ENCODE measurements at places on chromosomes 3 and 15. TPM values are rescaled to one million over a fixed set of nuclear protein-coding genes. Genes with fewer than 3 reads are reported as not detected.

The MKRN3 gene
- total RNA-seq = 1.6 TPM

GRCh38 chr15:100588638-100589242 lies 13.2 kb downstream of the LINS1 start:
- peaks cover 58% of the 10 kb centered on the region for H3K4me1 ChIP-seq
- H3K27ac ChIP-seq = no peak overlapping the region
- H3K36me3 ChIP-seq = peaks cover 81% of the 10 kb centered on the region

DNA sequence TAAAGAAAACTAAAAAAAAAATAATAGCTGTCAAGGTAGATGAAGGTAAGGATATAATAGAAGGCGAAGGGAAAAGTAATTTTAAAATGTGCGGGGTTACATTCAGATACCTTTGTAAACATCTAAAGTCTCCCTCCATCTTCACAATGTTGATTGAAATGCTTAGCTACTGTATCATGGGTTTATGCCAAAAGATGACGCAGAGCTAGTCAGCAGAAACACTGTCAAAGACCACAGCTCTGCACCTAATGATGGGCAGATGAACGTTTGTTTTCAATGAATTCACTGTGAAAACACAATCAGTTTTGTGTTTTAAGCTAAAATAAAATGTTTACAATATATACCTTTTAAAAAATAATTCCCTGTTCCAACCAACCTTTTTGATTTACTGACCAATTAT lies 61.2 kb downstream of the RFTN1 start:
- DNase-seq = no peak
- H3K4me1 ChIP-seq = peaks cover 57% of the 10 kb centered on the region
- H3K4me3 ChIP-seq = no peak overlapping the region
- H3K27me3 ChIP-seq = no peaks in the 10 kb centered on the region

DNA sequence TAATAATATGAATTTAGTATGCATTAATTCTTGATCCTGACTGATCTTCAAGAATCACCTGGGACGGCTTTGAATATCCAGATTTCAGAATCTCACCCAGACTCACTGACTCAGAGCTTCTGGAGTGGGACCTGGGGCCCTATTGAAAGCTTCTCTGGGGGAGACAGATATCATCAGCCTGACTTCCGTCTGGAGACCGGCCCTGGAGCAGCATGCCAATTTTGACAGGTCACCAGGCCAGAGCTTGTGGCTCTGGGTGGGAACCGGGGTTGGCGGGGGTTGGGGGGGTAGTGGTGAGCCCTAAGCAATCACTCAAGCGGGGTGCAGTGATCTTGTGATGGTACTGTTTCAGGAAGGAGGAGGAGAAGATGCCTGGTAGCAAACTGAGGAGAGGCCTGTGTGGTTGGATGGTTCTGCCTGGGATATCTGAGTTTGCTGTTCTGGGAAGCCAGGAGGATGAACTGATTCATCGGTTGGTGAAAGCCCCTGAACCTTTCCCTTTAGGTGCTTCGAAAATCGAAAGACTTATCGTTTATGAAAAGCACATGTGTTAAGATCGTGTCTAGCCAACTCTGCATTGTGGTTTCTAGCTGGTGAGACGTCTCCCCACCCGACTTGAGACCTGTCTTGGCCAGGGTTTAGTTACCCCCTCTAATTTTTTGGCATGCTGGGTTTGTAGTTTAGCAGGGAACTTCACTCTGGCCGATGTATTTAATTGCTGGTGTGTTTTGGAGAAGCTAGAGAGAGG lies 263.9 kb upstream of the C2CD4B start:
- no peaks in the 10 kb centered on the region for H3K4me1 ChIP-seq
- H3K4me3 ChIP-seq = no peak overlapping the region
- H3K27ac ChIP-seq = no peak overlapping the region
- no peaks in the 10 kb centered on the region for H3K27me3 ChIP-seq
- DNase-seq = no peak

GRCh38 chr15:52308446-52309153 lies 13.0 kb upstream of the MYO5C start:
- no peak overlapping the region for H3K4me3 ChIP-seq
- no peak for DNase-seq
- no peak overlapping the region for H3K27ac ChIP-seq
- peaks cover 3% of the 10 kb centered on the region for H3K4me1 ChIP-seq
